ENCODE measurements at places on chromosomes 4 and X. TPM values are rescaled to one million over a fixed set of nuclear protein-coding genes. Genes with fewer than 3 reads are reported as not detected.

GRCh38 chr4:309807-310206, 4.5 kb upstream of the ZNF732 start:
- DNase-seq = no peak
- H3K27ac ChIP-seq = no peak overlapping the region
- H3K27me3 ChIP-seq = peaks cover 2% of the 10 kb centered on the region
- no peak overlapping the region for H3K4me3 ChIP-seq

GRCh38 chrX:153411988-153412574, 809 bp downstream of the ZFP92 start:
- H3K4me1 ChIP-seq = no peaks in the 10 kb centered on the region
- H3K4me3 ChIP-seq = peak overlapping the region; percentile 48
- no peak overlapping the region for H3K27ac ChIP-seq
- no peaks in the 10 kb centered on the region for H3K36me3 ChIP-seq
- no peaks in the 10 kb centered on the region for H3K27me3 ChIP-seq

The TEX11 gene
- total RNA-seq = not detected

The GAGE2A gene
- total RNA-seq = 0.52 TPM

DNA sequence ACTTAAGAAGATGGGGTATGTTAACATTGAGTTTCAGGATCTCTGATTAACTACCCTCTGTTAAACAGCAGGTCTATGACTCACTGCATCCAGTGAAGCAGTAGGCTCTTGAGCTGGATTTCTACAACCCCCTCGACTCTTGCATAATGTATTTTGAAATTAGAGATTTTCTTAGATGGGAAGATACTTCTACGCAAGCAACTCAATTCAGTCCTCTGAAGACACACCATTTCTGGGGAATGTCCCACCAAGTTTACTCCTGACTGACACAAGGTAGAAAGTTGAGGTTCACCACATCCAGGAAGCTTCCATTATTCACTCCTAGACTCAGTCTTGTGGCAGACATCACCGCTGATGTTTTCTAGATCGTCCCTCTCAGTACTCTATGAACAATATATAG, 12.9 kb downstream of the PALLD start:
- H3K36me3 ChIP-seq = no peaks in the 10 kb centered on the region
- no peaks in the 10 kb centered on the region for H3K27me3 ChIP-seq
- peak overlapping the region; percentile 49 for H3K27ac ChIP-seq
- no peak overlapping the region for H3K4me3 ChIP-seq

DNA sequence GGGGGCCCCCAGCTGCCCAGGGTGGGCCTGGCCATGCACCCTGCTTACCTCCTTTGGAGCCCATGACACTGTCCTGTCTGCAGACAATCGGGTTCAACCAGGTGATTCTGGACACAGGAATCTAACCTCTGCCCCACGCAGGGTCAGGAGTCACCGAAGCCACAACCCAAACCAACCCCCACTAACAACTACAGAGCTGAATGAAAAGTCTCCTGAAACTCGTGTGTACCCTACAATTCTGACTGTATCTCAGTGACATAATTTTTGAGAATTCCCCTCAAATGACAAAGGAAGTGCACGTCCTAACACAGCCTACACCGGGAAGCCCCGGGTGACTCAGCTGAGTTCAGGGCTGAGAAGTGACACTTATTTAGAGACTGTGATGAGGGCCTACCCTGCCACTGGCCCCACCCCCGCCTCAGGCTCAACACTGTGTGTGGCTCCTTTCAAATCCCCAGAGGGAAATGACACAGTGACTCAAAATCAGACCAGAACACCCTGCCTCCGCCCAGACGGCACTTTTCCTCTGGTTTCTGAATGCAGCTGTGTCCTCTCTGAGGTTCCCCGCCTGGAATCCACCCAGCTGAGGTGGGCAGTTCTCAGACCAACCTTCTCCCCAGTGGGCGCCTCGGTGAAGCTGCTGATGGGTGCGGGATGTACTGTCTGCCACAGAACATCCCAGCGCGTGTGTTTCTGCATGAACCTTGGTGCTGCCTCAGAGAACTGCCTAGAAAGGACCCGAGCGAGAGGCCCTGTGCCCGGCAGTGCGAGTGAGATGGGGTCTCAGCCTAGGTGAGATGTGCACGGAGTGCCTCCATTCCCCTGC, 9.9 kb downstream of the TNIP2 start:
- peak; percentile 37 for DNase-seq
- H3K4me1 ChIP-seq = peaks cover 7% of the 10 kb centered on the region
- no peak overlapping the region for H3K4me3 ChIP-seq
- H3K36me3 ChIP-seq = peaks cover 10% of the 10 kb centered on the region
- H3K27me3 ChIP-seq = no peaks in the 10 kb centered on the region
- peak overlapping the region; percentile 63 for H3K27ac ChIP-seq

The ARHGAP36 gene
- not detected for total RNA-seq

The TLR10 gene
- 4.4 TPM for total RNA-seq

DNA sequence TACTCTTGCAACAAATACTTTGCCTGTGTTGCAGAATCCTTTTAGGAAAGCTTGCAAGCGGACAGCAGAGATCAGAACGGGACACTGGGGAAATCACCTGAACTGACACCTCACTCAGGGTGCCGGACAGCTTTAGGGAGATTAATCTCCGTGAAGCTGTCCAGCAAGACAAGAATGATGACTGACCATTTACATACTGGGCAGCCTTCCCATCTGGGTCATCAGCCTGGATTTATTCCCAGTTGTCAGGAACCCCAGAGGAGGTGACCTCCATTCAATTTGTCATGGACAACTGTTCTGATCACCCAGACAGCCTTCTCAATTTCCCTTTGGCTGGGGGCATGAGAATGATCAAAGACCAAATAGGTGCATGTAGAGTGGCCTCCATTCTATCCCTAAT, 93.0 kb upstream of the EGFL6 start:
- no peak for DNase-seq
- H3K4me1 ChIP-seq = no peaks in the 10 kb centered on the region
- H3K27ac ChIP-seq = no peak overlapping the region
- peaks cover 41% of the 10 kb centered on the region for H3K27me3 ChIP-seq

DNA sequence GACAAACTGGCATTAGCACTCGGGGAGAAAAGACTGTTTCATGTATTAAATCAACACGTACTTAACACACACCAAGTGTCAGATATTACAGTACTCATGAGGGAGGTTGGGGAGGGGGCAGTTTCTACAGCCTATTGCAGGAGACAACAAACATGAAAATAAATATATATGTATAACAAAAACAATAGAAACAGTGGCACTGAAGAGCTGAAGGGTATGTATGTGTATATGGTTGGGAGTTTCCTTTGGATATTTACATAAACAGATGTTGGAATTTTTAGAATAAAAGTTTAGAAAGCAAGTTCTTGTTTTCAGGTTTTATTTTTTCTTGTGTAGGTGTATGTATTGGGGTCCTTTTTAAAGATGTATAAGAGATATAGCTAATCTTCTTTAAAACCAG, 133.5 kb downstream of the ELOVL6 start:
- no peaks in the 10 kb centered on the region for H3K36me3 ChIP-seq
- no peak overlapping the region for H3K27ac ChIP-seq
- H3K27me3 ChIP-seq = no peaks in the 10 kb centered on the region
- no peaks in the 10 kb centered on the region for H3K4me1 ChIP-seq
- no peak for DNase-seq

GRCh38 chr4:26388671-26389070, 67.9 kb downstream of the RBPJ start:
- peaks cover 7% of the 10 kb centered on the region for H3K36me3 ChIP-seq
- no peak for DNase-seq
- H3K27ac ChIP-seq = no peak overlapping the region
- no peaks in the 10 kb centered on the region for H3K4me1 ChIP-seq
- H3K4me3 ChIP-seq = no peak overlapping the region

GRCh38 chr4:185597532-185598188, 62.4 kb upstream of the PDLIM3 start:
- H3K4me3 ChIP-seq = no peak overlapping the region
- peak; percentile 92 for DNase-seq
- peaks cover 5% of the 10 kb centered on the region for H3K4me1 ChIP-seq
- H3K36me3 ChIP-seq = peaks cover 5% of the 10 kb centered on the region
- H3K27ac ChIP-seq = no peak overlapping the region

DNA sequence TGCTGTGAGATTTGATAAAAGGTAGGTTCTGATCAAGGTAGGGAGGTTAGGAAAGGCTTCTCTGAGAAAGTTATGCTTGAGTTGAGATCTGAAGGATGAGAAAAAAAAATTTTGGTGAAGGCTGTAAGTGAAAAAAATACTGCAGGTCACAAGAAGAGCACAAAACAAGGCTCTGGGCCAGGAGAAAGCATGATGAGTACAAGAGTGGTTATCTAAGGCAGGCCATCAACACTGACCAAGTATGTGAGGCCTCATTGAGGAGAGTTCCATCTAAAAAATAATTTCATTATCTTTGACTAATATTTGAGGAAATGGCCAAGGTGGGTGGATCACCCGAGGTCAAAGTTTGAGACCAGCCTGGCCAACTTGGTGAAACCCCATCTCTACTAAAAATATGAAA, 71.6 kb upstream of the SLC4A4 start:
- no peak for DNase-seq
- peaks cover 50% of the 10 kb centered on the region for H3K4me1 ChIP-seq
- H3K4me3 ChIP-seq = no peak overlapping the region
- no peaks in the 10 kb centered on the region for H3K27me3 ChIP-seq
- H3K36me3 ChIP-seq = no peaks in the 10 kb centered on the region

GRCh38 chrX:44068043-44068442, 94.9 kb upstream of the NDP start:
- no peak overlapping the region for H3K4me3 ChIP-seq
- DNase-seq = no peak
- H3K36me3 ChIP-seq = no peaks in the 10 kb centered on the region
- H3K27me3 ChIP-seq = peaks cover 25% of the 10 kb centered on the region
- H3K27ac ChIP-seq = no peak overlapping the region

- H3K4me1 ChIP-seq = peaks cover 3% of the 10 kb centered on the region
- no peak overlapping the region for H3K4me3 ChIP-seq
- H3K27ac ChIP-seq = no peak overlapping the region
- DNase-seq = no peak
Measured at GRCh38 chrX:55716937-55717336, 612 bp upstream of the RRAGB start.

The EGF gene
- total RNA-seq = 2.6 TPM

The MAP9 gene
- 16.9 TPM for total RNA-seq

- no peak overlapping the region for H3K4me3 ChIP-seq
- peak; percentile 51 for DNase-seq
- H3K27ac ChIP-seq = no peak overlapping the region
- no peaks in the 10 kb centered on the region for H3K27me3 ChIP-seq
Measured at GRCh38 chr4:107757864-107758476, 37.9 kb upstream of the PAPSS1 start.

GRCh38 chr4:3464911-3465697, 2.0 kb downstream of the DOK7 start:
- H3K4me3 ChIP-seq = no peak overlapping the region
- DNase-seq = no peak
- no peak overlapping the region for H3K27ac ChIP-seq
- no peaks in the 10 kb centered on the region for H3K27me3 ChIP-seq

GRCh38 chr4:35520059-35520458, 724.3 kb downstream of the ARAP2 start:
- H3K27me3 ChIP-seq = no peaks in the 10 kb centered on the region
- H3K4me3 ChIP-seq = no peak overlapping the region
- H3K36me3 ChIP-seq = no peaks in the 10 kb centered on the region
- no peak for DNase-seq
- no peaks in the 10 kb centered on the region for H3K4me1 ChIP-seq

DNA sequence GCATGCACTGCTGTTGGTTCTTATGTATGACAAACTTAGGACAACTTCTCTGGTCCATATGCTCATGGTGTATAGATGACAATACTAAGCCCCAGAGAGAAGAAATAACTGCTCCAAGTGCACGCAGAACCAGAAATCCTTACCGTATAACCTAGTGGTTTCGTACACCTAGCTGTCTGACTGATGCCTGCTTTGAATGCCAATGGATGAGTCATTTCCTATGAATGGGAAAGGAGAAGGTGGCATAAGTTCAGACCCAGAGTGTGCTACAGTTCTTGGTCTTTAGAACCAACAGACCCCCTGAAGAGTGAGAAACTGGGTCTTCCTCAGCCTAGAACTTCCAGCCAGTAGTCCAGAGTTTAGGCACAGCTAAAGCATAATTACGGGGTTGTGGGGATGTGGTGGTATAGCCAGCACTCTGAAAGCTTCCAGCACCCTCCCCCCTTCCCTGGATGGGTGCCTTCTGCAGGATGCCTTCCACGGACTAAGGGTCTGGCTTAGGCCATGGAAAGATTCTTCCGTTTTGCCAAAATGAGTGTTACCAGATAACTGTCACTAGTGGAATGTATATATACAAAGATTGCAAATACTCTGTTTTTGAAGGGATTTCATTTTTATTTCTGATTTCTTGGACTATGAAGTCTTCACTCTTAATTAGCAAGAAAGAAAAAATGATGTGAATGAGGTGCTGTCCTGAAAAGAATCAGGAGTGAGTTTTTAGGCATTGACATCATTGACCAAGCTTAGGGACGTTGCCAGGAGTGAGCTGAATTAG, 84.6 kb upstream of the PACRGL start:
- peaks cover 50% of the 10 kb centered on the region for H3K4me1 ChIP-seq
- no peak overlapping the region for H3K27ac ChIP-seq
- peak; percentile 96 for DNase-seq
- H3K4me3 ChIP-seq = no peak overlapping the region
- H3K27me3 ChIP-seq = no peaks in the 10 kb centered on the region

- no peaks in the 10 kb centered on the region for H3K36me3 ChIP-seq
- H3K4me3 ChIP-seq = no peak overlapping the region
- H3K4me1 ChIP-seq = no peaks in the 10 kb centered on the region
- no peaks in the 10 kb centered on the region for H3K27me3 ChIP-seq
- DNase-seq = no peak
- H3K27ac ChIP-seq = no peak overlapping the region
Measured at GRCh38 chr4:174697896-174698295, 131.2 kb downstream of the GLRA3 start.

The GLRA2 gene
- 0.60 TPM for total RNA-seq

DNA sequence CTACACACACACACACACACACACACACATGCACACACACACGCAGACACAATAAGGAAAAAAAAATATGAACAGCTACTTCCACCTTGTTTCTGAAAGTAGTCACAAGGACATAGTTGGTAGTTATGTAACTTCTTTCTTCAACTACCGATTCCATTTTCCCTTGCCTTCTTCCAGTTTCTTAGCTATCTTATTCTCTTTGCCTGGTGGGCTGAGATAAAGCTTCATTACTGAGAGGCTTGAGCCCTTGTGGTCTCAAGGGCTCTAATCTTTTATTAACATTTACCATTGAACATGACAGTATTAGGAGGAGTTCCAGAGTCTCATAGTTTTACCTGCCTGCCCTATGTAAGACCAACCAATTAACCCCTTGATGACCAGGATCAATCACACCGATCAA, 8.9 kb upstream of the SMIM10 start:
- H3K27me3 ChIP-seq = no peaks in the 10 kb centered on the region
- H3K27ac ChIP-seq = no peak overlapping the region

The ENPP6 gene
- 0.11 TPM for total RNA-seq

- H3K36me3 ChIP-seq = peaks cover 6% of the 10 kb centered on the region
- DNase-seq = no peak
- H3K4me3 ChIP-seq = no peak overlapping the region
Measured at GRCh38 chr4:1030559-1030958, 19.1 kb downstream of the FGFRL1 start.

The CFP gene
- total RNA-seq = 23.6 TPM
